ENCODE measurements at places on chromosomes 3 and 15.
A peak's percentile ranks its signal among the peaks of the same experiment; 100 is the strongest.

DNA sequence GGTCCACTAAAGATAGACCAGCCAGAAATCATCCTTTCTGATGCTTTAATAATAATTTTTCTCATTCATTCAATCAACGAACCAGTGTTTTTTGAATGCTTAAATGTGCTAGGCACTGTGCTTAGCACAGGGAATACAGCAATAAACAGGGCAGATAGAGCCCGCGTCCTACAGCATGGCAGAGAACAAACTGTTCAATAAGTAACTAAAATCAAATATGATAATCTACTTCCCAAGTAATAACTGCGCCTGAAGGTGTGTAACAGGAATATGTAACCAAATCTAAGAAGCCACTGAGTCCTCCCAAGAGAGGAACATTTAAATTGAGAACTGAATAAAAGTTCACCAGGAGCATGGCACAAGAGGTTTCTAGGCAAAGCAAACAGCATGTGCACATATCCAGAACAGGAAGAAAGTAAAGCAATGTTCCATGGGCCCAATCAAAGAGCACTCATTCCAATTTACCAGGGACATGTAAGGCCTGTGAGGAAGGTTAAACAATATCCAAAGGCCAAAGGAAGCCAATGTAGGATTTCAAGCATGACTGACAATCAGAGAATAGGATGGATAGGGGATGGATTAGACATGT, 311.0 kb upstream of the RARB start:
- no peak for DNase-seq

DNA sequence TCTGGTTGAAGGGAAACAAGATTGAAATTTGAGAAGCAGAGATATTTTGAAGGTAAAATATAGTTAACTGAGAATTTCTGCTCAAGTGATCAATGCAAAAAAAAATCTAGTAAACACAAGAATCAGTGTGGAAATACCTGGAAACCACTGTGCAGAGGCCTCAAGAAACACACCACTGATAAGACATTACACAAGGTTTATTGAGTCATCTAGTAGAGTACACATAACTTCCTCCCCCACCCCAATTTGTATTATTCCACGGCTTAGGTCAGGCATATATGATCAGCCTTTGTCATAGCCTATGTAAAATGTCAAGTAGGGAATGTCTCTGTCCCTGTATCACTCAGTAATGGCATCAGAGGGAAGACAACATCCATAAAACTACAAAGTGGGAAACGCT, 447.8 kb upstream of the BCHE start:
- no peak for DNase-seq

GRCh38 chr3:194828116-194828515, 142.4 kb downstream of the FAM43A start:
- no peak for DNase-seq

GRCh38 chr15:71934446-71934845, 124.1 kb downstream of the NR2E3 start:
- no peak for DNase-seq

GRCh38 chr3:4271834-4272233, 31.3 kb upstream of the SETMAR start:
- no peak for DNase-seq

DNA sequence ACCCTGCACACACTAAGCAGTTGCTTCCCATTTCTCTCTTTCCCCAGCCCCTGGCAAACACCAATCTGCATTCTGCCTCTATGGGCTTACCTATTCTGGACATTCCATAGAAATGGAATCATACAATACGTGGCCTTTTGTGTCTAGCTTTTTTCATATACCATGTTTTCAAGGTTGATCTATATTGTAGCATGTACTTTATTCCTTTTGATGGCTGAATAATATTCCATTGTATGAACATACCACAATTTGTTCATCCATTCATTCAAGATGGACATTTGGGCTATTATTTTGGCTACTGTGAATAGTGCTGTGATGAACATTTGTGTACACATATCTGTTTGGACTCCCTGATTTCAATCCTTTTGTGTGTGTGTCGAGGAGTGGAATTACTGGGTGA, 18.1 kb upstream of the ADAMTS9 start:
- DNase-seq, result no peak

GRCh38 chr3:150687613-150688012, 16.1 kb downstream of the ERICH6 start:
- DNase-seq, result no peak

GRCh38 chr15:63512148-63512547, 7.8 kb downstream of the USP3 start:
- DNase-seq, result no peak

DNA sequence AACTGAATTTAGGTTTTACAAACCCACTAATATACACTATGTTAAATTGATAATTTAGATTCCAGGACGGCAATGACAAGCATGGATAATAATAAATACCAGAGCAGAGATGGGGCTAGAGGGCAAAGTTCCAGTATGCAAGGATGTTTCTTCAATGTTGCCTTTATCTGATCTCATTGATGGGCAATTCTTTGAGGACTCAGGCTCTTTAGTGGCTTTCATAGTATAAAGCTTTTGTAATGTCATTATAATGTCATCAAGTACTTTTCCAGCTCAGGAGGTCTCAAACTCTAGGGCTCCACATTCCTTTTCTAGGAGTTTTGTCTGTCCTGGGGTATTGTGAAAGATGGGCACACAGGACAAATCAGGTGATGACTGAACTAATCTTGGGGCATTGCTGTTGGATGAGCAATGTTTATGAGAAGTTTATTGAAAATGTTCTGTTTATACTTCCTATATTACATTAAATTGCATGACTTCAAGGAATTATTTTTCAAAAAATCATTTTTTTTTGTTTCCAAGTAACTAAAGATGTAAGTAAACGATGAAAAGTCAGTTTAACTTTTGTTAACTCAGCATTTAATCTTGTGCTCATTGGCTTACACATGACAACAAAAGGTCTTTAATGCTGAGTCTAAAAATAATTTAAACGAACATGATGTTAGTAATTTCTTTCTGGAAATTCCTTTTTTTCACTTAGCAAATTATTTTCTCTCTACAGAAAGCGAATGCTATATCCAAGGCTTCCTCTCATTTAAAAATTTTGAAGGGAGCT, 116.4 kb downstream of the OXSM start:
- no peak for DNase-seq

DNA sequence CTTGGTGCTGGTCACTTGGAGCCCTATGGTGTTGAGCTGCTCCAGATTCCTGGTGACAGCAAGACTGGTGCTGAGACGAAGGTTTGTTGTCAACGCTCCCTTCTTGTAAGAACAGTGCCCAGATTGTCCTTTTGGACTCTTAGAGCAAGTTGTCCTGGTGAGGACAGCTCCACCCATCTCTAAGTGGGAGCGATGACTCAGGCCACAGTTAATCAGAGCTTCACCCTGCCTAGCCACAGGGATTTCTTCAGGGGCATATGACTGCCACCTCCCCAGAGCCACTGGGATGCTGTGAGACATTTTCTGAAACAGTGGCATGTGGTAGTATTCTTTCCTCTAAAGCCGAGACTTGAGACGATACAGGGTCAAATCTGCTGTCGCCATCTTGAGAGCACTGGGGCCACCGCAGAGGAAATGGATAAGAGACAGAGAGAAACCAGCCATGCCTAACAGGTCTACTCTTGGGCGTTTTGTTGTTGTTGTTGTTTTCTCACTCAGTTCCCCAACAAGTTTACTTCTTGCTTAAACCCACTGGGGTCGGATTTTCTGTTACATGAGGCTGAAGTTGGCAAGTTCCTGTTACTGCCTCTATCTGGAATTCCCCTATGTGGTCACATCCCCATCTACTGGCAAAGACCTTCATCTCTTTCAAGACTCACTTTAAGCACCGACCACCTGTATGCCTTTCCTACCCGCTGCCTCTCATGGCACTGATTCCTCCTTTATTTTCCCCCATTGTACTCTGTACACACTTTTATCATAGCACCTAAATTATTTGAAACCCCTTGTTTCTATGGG, 16.0 kb upstream of the PCOLCE2 start:
- no peak for DNase-seq

- DNase-seq, result no peak
Measured at GRCh38 chr3:196192036-196192523, 19.1 kb downstream of the ZDHHC19 start.

DNA sequence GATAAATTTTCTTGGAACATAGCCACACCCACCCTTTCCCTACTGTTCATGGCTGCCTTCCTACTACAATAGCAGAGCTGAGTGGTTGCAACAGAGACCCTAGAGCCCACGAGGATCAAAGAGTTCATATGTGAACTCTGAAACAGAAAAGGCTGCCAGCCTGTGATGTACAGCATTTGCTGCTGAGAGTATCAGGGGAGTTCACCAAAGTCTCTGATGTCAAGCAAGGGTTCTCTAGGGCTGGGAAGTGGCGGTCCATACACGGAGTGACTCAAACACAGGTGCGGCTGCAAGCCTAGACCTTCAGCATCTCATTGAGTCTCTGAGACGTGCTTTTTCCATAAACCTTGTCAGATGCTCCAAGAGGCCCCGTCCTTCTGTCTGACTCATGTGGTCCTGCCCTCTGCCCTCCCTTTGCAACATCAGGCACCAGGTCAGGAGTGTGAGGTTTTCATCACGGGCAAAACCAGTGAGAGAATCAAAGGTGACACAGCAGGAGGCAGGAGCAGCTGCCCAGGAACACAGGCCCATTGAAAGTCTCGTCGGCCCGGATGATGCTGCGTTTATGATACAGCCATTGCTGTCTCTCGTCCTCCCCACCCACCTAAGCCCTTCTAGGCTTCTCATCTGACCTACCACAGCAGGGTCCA, 42.9 kb downstream of the PCSK6 start:
- DNase-seq, result no peak

GRCh38 chr15:94912760-94913159, 681.4 kb downstream of the MCTP2 start:
- no peak for DNase-seq

- DNase-seq, result peak; percentile 80
Measured at GRCh38 chr15:90885432-90886290, 1.4 kb downstream of the FES start.

DNA sequence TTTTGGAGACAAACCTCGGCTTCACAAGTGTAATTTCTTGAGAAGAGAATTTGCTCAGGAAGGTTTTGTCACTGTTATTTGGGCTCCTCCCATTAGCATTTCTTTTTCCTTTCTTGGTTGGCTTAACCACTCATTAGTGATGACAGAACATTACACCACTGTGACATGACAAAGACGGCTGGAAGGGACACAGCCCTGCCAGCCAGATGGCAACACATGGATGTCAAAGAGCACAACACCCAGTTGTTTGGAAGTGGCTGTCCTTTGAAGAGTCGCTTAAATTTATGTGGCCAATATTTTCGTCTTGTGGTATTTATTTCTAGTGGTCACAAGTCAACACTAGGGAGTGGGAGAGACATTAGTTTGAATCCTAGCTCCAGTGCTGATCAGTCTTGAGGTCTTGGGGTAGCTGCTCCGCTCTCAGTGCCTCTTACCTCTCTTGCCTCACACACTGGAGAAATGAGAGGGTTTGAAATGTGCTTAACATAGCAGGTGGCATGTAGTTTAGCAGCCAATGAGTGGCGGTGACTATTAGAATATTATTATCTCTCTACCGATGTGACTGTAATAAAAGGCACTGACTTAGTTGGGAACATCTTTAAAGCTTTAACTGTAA, 92.8 kb downstream of the FRMD4B start:
- no peak for DNase-seq

- no peak for DNase-seq
Measured at GRCh38 chr3:60277361-60277800, 973.9 kb downstream of the FHIT start.

GRCh38 chr15:59315914-59316451, 56.7 kb downstream of the MYO1E start:
- no peak for DNase-seq

DNA sequence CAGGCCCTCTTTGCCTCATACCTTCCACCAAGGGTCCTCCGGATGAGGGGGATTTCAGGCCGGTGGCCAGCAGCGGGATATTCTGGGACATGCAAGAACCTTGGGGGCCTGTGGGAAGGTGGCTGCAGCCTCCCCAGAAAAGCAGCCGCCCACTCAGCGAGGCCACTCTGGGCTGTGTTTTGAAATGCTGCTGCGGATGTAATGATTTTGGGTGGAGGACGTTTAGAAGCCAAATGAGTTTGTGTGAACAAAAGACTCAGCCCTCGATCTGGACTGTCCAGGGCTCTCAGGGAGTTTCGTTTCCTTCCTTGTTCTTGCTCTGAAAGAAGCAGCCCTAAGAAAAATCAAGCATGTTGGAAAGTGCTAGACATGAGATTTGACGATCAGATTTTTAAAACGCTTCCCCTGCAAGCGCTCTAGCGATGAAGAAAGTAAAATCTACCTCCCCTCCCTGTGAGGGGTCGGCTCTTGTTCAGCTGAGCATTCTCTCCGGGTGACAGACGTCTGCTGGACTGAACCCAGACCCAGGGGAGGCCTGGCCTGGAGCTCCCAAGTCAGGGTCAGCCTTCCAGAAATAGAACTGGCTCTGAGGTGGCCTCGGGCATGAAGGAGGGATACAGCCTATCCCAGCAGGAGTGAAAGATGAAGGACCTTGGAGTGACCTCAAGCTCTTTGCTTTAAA, 12.9 kb downstream of the HEG1 start:
- DNase-seq, result no peak

DNA sequence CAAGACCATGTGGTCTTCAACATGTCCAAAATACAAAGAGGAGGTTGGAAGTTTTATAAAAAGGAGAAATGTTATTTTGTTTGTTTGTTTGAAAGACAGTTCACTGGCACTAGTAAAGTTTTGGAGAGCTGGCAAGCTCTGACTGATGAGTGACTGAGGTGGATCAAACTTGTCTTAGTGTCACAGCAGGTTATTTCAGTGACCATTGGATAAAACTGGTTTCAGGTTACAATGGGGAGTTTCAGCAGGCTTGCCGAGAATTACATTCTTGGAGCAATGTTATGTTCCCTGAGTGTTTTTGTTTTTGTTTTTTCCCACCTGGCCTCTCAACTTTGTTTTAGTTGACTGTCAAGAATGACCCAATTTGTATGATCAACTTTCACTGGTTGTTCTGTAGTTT, 414.5 kb upstream of the ARHGEF26 start:
- DNase-seq, result no peak

- no peak for DNase-seq
Measured at GRCh38 chr15:68700455-68701123, 120.1 kb downstream of the ANP32A start.

DNA sequence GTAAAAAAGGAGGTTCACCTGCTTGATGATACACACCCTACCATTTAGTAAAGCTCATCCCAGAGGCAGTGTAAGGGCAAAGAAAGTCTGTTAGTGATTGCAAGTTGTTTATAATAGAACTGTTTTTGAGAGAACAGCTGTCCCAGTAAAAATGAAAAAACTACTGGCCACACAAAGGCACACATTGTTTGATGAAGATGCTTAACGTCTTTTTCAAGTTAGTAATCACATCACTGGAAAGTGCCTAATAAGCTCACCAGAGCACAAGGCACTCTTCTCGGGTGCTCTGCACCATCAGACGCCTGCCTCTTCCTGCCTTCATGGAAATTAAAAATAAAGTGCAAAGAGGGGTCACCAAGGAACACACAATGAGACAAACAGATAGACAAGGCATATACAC, 186.9 kb downstream of the PDZRN3 start:
- DNase-seq, result no peak

Measured in stimulated activated CD4-positive, alpha-beta T cell treated with anti-CD3 and anti-CD28 coated beads, Interleukin-15, amount 100 ng/mL, for 48 hours (primary cell).